ENCODE measurements at places on chromosomes 3 and 15.

DNA sequence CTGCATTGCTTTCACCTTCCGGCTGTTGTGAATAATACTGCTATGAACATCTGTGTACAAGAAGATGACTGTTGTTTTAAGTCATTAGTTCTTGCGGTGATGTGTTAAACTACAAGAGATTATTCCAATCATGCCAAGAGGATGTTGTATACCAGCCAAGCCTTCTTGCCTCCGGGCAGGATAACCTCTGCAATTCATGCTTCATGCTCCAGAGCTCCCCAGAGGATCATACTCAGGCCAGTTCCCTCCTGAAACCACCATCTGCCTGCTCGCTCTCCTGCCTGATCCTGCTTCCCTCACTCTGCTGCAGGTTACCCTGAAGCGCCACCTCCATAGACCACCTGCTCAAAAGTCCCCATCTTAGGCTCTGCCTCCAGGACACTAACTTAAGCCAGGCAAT is 187.1 kb upstream of the PROK2 start:
- no peak for DNase-seq

DNA sequence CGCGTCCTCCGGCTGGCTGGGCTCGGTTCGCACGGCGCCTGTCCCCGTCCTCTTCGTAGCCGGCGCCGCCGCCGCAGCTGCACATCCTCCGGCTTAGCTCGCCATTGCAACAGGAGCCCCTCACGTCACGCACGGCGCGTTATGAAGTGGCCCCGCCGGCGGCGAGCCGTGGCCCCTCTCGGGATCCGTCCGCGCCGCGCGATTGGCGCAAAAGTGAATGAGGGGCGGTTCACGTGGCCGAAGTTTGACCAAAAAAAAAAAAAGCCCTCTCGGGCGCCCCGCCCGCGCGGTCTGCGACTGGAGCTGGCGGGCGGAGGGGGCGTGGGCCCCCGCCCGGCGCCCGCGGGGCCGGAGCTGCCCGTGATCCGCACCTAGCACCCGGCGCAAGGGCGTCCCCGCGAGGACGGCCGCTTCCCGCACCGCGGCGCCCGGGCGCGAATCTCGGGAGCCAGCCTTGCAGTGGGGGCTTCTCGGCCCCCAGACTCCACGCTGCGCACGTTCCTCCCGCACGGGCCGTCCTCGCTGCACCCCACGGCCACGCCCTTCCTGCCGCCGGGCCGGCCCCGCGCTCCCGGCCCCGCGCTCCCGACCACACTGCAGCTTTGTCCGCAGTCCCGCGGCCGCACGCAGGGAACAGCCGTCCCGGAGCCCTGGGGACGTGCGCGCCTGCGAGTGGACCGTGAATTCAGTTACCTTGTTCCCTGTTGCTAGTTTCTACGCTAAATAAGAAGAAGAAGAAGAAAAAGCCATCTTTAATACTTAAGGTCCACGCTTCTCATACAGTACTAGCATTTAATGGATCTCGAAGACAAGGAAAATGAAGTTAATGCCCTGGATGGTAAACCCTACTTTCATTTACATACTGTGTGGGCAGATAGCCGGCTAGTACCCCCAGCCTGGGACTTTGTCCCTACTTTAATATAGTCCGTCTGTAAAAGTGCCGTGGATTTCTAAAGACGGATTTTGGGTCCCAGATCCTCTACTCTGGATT is at the start of gene CHSY1:
CHSY1 (minus strand) TSS at position 219 of the 991 bp plus-strand sequence. CDS start 592 bp downstream, outside the sequence.
- DNase-seq: peak; percentile 88

DNA sequence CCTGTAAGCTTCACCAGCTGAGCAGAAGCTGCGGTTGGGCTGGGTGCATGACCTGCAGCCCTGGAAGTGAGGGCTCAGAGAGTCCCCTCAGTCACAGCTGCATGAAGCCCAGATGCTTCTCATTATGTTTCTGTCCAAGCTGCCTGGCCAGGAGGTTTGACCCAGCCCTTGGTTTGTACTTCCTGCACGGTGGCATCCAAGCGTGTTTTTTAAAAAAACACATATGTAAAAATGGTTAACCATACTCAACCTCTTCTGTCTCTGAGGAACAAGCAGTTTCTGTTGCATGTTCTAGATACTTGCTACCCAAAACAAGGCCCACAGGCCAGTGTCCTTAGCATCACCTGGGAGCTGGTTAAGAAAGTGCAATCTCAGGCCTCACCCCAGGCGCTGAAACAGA is 76.0 kb upstream of the ATP10A start:
- DNase-seq: no peak

GRCh38 chr15:59622289-59622688 is 10.7 kb downstream of the GCNT3 start:
- peak; percentile 51 for DNase-seq
